ENCODE measurements at places on chromosomes 3 and 15.

GRCh38 chr3:77160931-77161497 is 121.1 kb downstream of the ROBO2 start:
- DNase-seq = no peak

GRCh38 chr3:176415661-176416295 is 781.5 kb downstream of the TBL1XR1 start:
- no peak for DNase-seq

- no peak for DNase-seq
Measured at GRCh38 chr15:99249270-99249841, at the start of gene TTC23. TSS of gene TTC23 (minus strand) at chr15:99249581. CDS start at chr15:99228712, 20,869 bp downstream.

DNA sequence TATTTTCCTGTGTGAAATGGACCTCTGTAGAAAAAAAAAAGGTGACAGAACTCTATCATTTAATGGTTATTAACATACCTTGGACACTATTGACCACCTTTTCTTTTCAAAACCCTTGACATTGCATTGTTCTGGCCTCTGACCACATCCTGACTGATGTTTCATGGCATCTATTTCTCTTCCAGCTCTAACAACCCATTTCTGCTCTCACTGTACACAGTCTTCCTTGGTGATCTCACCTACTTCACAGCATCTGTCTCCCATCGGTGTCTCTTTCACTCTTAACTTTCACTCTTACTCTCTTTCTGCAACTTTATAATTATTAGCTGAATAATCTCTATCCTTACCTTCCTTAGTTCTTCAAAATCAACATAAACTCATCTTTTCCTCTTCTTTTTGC is 217.4 kb upstream of the CD96 start:
- no peak for DNase-seq

GRCh38 chr15:48975472-48976419 is 12.0 kb upstream of the SHC4 start:
- peak; percentile 76 for DNase-seq

GRCh38 chr3:4722103-4722502 is 229.0 kb downstream of the ITPR1 start:
- DNase-seq = peak; percentile 42

GRCh38 chr3:133381346-133382109 is 18.3 kb upstream of the BFSP2 start:
- no peak for DNase-seq

DNA sequence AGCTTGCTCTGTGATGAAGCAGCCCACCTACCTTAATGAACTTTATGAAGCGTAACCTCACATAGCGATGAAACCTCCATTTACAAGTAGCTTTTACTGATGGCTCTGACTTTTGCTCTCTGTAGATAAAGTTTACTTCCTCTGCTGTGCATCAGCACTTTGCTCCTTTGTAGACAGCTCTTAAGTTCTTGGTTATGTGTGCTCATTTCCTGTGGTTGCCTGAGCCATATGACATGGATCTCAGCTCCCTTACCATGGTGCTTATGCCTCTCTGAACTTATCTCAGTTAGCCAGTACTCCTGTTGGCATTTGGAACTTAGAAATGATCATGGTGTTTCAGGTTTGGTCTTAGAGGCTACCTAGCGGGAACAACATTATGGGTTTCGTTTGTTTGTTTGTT is 7.8 kb downstream of the MFSD1 start:
- DNase-seq = no peak

GRCh38 chr15:92907896-92908712 is 8.0 kb downstream of the CHD2 start:
- DNase-seq = no peak

DNA sequence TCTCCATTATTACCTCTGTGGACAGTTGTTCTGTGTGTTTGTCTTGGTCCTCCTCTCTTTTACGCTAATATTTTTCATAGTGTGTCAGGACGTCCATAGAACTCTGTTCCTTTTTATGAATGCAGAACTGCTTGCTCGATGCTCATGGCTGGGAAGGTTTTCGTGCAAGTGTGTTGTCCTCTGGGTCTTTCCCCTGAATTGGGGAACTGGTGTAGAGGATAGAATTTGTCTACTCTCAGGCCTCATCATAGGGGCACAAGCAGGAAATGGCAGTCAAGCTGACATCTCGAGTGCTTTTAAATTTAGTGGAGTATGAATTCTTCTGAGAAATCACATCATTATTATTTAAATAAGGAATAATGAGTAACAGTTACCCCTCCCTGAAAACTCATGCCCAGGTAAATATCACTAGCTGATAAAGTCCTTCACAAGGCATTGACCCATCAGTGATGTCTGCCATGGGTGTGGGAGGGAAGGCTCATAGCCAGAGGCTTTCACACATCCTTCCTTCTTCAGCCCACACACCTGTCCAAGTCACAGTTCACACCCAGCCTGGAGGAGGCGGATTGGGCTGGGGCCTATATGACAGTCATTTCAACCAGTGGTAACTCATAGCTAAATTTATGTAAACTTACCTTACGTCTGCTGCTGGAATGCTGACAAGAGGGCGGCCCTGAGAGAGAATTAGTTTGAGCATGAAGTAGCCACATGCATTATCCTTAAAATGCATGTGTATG is 226.1 kb downstream of the PLCL2 start:
- DNase-seq = no peak

GRCh38 chr15:40420793-40421192 is 15.2 kb downstream of the IVD start:
- DNase-seq = no peak

GRCh38 chr3:150264561-150265279 is 143.4 kb upstream of the TSC22D2 start:
- DNase-seq = no peak

GRCh38 chr3:11643605-11644087 is at the start of gene VGLL4:
TSS of gene VGLL4 (minus strand) at chr3:11643915. CDS start at chr3:11643518, 397 bp downstream.
- no peak for DNase-seq

GRCh38 chr3:39295184-39295775 is 15.4 kb upstream of the CX3CR1 start:
- no peak for DNase-seq

GRCh38 chr3:138948371-138949001 is 1.5 kb downstream of the FOXL2NB start:
- no peak for DNase-seq

DNA sequence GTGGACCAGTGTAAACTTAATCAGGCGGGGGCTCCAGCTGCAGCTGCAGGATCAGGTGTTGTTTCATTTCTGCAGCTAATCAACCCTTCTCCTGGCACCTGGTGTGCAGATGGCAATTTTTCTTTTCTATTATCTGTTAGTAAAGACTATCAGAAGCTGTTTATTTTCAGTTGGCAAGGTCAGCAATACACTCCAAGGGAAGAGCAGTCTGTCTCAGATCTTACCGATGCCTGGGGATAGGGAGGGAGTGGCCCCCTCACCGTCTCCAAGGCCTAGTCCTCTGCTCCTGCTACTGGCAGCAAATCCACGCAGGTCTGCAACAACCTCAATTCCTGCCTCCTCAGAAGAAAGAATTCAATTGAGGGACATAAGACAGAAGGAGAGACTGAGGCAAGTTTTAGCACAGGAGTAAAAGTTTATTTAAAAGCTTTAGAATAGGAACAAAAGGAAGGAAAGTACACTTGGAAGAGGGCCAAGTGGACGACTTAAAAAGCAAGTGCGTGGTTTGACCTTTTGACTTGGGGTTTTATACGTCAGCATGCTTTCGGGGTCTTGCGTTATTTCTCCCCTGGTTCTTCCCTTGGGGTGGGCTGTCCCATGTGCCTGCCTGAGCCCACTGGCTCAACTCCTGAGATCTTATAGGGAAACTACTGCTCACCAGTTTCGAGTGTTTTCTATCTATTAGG is 9.2 kb downstream of the CCRL2 start:
- DNase-seq = no peak

DNA sequence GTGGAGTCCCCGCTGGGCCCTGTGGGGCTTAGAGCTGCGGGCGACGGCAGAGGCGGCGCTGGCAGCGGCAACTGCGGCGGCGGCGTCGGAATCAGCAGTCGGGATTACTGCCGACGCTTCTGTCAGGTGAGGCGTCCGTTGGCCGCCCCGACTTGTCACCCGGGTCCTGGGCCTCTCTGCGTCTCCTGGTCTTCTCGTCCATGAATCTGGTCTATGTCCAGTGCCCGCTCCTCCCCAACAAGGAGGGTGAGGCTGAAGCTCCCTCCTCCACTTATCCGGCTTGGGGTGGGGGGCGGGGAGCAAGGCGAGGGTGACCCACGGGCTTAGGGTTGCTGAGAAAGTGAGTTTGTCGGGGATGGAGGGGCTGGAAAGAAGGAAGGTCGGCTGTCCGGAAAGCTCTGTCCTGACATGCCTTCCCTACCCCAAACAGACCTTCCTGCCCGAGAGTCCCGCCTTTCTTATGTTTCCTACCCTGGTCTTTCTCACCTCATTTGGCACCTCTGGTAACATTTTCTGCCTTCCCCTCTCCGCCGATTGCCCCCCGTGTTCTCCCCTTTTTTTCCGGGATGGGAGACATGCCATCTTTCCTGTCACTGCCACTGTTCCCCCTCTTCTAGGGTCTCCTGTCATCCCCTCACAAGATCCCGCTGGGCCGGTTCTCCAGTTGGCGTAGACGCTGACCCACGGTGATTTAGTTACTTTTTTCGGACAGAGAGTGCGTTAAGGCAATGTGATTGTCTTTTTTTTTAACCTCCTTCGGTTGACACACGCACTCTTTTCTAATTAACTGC is 520 bp downstream of the ZNF654 start:
- DNase-seq = no peak

GRCh38 chr3:36540888-36541518 is 160.7 kb downstream of the STAC start:
- DNase-seq = no peak

- DNase-seq = no peak
Measured at GRCh38 chr3:13818919-13819318, 61.0 kb downstream of the WNT7A start.

DNA sequence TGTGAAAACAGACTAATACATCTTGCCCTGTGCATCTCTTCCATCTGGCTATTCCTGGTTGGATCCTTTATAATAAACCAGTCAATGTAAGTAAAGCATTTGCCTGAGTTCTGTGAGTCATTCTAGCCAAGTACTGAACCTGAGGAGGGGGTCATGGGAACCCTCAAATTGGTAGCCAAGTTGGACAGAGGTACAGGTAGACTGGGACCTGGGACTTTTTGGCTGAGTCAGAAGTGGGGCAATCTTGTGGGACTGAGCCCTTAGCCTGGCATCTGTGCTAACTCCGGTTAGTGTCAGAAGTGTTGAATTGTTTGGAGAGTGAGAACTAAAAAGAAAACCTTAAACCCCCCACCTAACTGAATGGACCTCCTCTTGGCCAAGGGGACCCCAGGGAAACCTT is 21.0 kb upstream of the LIMD1 start:
- DNase-seq = no peak

- no peak for DNase-seq
Measured at GRCh38 chr15:34941831-34942230, 27.7 kb downstream of the AQR start.

- no peak for DNase-seq
Measured at GRCh38 chr15:70596354-70597055, 166.9 kb downstream of the UACA start.

- DNase-seq = no peak
Measured at GRCh38 chr3:117170094-117170493, 460.5 kb downstream of the TUSC7 start.

GRCh38 chr3:143010024-143010423 is 8.7 kb downstream of the U2SURP start:
- DNase-seq = no peak

DNA sequence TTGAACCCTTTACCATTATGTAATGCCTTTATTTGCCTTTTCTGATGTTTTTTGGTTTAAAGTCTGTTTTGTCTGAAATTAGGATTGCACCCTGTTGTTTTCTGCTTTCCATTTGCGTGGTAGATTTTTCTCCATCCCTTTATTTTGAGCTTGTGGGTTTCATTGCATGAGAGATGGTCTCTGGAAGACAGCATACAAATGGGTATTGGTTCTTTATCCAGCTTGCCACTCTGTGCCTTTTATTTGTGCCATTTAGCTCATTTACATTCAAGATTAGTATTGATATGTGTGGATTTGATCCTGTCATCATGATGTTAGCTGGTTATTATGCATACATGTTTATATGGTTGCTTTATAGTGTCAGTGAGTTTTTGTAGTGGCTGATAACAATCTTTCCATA is 318.7 kb upstream of the PPP2R3A start:
- DNase-seq = no peak

DNA sequence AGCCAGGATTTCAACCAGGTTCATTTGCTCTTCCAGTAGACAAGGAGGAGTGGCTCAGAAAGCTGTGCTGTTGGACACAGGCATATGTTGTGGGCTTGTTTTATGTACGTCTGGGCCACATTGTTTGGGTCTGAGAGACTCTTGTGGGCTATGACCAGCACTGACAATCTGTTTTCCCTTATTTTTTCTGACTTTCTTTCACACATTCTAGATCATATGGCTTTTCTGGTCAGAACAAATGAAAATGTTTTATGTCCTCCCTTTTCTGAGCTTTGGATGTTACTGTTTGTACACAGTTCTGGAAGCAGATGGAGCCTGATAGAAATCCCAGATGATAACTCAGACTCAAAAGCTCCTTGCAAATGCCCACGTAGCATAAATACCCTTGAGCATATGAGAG is 85.8 kb upstream of the RGMA start:
- no peak for DNase-seq

DNA sequence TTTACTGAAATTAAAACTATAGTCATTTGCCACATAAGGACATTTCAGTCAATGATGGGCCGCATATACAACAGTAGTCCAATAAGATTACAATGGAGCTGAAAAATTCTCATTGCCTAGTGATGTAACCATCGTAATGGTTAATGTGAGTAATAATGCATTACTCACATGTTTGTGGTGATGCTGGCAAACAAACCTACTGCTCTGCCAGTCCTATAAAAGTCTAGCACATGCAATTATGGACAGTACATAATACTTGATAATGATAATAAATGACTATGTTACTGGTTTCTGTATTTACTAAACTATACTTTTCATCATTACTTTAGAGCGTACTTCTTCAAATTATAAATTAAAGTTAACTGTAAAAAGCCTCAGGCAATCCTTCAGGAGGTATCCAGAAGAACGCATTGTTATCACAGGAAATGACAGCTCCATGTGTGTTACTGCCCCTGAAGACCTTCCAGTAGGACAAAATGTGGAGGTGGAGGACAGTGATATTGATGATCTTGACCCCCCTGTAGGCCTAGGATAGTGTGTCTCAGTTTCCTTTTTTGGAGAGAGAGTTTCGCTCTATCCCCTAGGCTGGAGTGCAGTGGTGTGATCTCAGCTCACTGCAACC is 102.7 kb downstream of the ATP1B3 start:
- no peak for DNase-seq

DNA sequence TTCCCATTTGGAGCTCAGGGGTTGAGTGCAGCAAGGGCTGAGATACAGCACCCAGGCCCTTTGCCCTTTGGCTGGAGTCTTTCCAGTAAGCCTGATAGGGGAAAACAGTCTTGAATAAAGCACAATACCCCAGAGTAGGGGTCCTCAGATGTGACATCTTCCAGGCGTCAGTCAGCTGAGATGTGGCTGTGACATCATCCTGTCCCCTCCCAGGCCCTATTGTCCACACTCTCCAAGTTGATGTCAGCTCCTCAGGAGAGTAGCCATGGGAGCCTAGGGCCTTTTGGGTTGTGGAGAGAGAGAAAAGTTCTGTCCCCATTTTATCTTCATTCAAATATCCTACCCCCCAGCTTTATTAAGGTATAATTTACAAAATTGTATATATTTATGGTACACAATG is 92.5 kb downstream of the CACNA2D3 start:
- no peak for DNase-seq

- no peak for DNase-seq
Measured at GRCh38 chr3:62365391-62366125, 7.8 kb downstream of the FEZF2 start.

GRCh38 chr3:133747907-133748639 is 1.9 kb downstream of the TF start:
- DNase-seq = no peak

- no peak for DNase-seq
Measured at GRCh38 chr15:57784081-57784511, 77.6 kb downstream of the POLR2M start.

Measured in GM18507 (cell line).